Right atrium auricular region (tissue), 2 donors: ENCODE measurements at places on chromosomes 1 and 21. TPM values are rescaled to one million over a fixed set of nuclear protein-coding genes. Genes with fewer than 3 reads are reported as not detected.

SERPINC1 gene
- total RNA-seq, result not detected

- no peak overlapping the region for H3K27ac ChIP-seq
- H3K36me3 ChIP-seq, result no peaks in the 10 kb centered on the region
- no peaks in the 10 kb centered on the region for H3K27me3 ChIP-seq
Observed at GRCh38 chr1:69528376-69528775, 39.3 kb upstream of the LRRC7 start.

GRCh38 chr1:5455056-5455455 lies 537.2 kb downstream of the NPHP4 start:
- no peak overlapping the region for H3K27ac ChIP-seq
- peaks cover 7% of the 10 kb centered on the region for H3K4me1 ChIP-seq
- no peak for DNase-seq
- no peaks in the 10 kb centered on the region for H3K27me3 ChIP-seq

CYP2J2 gene
- total RNA-seq, result 100 TPM

DNA sequence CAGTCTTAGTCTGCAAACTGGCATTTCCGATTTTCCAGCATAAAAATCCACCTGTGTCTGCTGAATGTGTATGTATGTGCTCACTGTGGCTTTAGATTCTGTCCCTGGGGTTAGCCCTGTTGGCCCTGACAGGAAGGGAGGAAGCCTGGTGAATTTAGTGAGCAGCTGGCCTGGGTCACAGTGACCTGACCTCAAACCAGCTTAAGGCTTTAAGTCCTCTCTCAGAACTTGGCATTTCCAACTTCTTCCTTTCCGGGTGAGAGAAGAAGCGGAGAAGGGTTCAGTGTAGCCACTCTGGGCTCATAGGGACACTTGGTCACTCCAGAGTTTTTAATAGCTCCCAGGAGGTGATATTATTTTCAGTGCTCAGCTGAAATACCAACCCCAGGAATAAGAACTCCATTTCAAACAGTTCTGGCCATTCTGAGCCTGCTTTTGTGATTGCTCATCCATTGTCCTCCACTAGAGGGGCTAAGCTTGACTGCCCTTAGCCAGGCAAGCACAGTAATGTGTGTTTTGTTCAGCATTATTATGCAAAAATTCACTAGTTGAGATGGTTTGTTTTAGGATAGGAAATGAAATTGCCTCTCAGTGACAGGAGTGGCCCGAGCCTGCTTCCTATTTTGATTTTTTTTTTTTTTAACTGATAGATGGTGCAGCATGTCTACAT lies 2.5 kb upstream of the OLFML3 start:
- no peak overlapping the region for H3K4me3 ChIP-seq
- H3K27ac ChIP-seq, result no peak overlapping the region
- peaks cover 28% of the 10 kb centered on the region for H3K36me3 ChIP-seq
- H3K4me1 ChIP-seq, result no peaks in the 10 kb centered on the region
- no peaks in the 10 kb centered on the region for H3K27me3 ChIP-seq
